HCT116 (cell line): ENCODE measurements at places on chromosomes 1 and 21. TPM values are rescaled to one million over a fixed set of nuclear protein-coding genes. Genes with fewer than 3 reads are reported as not detected.

Gene RNU1-4
- 1,685 TPM for total RNA-seq

Gene LORICRIN
- not detected for total RNA-seq

Gene CROCC
- total RNA-seq = 30.1 TPM

Gene TMPRSS15
- not detected for total RNA-seq

Gene CD48
- total RNA-seq = 0.20 TPM

Gene CASZ1
- total RNA-seq = 7.7 TPM

Gene BMP8B
- total RNA-seq = 9.5 TPM

Gene OR2T11
- total RNA-seq = not detected

Gene GRIK1
- not detected for total RNA-seq

Gene FUCA1
- 20.7 TPM for total RNA-seq

Gene PARS2
- 9.6 TPM for total RNA-seq

Gene RHOU
- 4.0 TPM for total RNA-seq

Gene SIPA1L2
- total RNA-seq = 12.5 TPM

Gene PIGM
- total RNA-seq = 4.1 TPM

Gene ETV3L
- total RNA-seq = not detected

Gene SPRR5
- total RNA-seq = not detected

Gene PLOD1
- total RNA-seq = 175 TPM
